ENCODE measurements at places on chromosomes 7 and 10.

GRCh38 chr7:140526214-140526613, 46.9 kb upstream of the MKRN1 start:
- DNase-seq: no peak

GRCh38 chr10:43573250-43574000, 991 bp downstream of the ZNF239 start:
- DNase-seq: no peak

- DNase-seq: no peak
These were observed 158.6 kb upstream of the MAGI2 start for GRCh38 chr7:79612022-79612421.

- DNase-seq: no peak
These were observed 290.0 kb downstream of the WDR37 start for GRCh38 chr10:1346201-1346600.

DNA sequence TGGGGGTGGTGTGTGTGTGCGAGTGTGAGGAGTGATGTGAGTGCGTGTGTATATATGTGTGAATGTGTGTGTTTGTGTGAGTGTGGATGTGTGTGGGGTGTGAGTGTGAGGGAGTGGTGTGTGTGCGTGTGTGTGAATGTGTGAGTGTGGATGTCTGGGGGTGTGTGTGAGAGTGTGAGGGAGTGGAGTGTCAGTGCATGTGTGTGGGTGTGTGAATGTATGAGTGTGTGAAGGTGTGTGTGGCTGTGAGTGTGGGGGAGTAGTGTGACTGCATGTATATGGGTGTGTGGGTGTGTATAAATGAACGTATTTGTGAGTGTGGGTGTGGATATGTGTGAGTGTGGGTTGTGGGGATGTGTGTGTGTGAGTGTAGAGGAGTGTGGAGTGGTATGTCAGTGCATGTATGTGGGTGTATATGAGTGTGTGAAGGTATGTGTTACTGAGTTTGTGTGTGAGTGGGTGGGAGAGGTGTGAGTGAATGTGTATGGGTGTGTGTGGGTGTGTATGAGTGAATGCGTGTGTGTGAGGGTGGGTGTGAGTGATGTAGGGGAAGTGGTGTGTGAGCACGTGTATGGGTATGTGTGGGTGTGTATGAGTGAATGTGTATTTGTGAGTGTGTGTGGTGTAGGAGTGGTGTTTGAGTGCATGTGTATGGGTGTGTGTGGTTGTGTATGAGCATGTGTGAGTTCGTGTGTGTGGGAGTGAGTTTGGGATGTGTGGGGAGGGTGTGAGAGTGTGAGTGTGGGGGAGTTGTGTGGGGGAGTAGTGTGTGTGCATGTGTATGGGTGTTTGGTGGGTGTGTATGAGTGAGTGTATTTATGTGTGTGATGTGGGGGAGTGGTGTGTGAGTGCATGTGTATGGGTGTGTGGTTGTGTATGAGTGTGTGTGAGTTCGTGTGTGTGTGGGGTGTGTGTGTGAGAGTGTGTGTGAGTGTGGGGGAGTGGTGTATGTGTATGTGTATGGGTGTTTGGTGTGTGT, 28.5 kb upstream of the NUB1 start:
- no peak for DNase-seq

DNA sequence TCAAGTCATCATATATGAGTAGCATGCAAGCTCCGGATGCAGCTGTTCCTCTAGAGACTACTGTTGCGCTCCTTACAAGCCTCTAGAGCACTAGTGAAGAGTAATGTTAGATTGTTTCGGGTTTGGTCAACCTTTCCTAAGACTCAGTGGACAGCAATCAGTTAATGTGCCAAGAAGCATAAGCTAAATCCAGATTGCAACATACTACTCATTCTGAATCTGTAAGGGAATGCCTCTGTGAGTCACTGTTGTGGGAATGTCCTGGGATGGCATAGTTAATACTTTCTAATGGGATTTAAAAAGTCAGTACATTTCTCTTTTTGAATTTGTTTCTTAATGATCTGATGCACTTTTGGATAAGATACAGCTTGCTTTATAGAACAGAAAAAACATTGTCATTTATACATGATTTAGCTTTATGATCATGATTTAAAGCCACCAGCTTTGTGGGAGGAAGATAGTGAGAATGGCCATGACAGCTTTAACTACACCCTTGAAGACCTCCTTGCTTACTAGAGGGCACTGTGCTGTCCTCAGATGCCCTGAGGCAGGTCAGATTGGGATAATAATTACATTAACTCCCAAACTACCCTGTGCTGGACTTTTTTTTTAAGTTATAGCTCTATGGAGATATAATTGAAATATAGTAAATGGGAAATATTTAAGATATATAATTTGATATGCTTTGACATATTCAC, 138.4 kb downstream of the SDK1 start:
- no peak for DNase-seq

DNA sequence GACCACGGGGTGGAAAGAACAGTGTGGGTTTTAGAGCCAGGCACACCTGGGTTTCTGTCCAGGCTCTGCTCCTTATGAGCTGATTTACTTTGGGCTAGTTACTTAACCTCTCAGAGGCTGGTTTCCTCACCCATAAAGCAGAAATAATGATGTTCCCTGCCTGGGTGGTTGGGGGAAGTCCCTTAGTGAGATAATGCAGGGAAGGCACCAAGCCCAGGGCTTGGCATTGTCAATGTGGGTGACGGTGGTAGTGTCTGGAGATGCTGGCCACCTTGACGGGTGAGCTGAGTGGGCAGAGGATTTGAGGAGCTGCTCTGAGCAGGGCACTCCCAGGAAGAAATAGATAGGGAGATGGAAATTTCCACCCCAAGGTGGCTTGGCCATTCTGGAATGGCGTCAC, 65.2 kb downstream of the SH2D4B start:
- DNase-seq: no peak

DNA sequence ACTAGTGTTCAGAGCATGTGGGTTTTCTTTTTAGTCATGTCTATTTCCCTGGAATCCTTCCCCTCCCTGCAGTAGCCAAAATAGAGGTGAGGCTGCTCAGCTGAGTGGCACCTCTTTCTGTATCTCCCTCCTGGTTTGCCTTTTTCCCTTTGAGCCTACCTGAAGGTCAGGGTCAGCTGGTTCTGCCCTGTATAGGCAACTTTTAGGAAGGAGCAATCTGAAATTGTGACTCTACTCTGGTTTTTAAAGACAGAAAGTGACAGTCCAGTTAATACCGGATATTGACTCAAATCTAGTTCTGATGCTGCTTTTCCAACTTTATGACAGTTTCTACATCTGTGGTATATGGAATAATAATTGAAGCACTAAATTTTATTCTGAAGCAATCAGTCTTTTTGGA, 26.0 kb downstream of the CCM2 start:
- DNase-seq: no peak

- DNase-seq: peak; percentile 69
These were observed 53.9 kb downstream of the SYPL1 start for GRCh38 chr7:106057962-106058927.

- no peak for DNase-seq
These were observed 34.1 kb downstream of the KCNMA1 start for GRCh38 chr10:77603534-77603927.

DNA sequence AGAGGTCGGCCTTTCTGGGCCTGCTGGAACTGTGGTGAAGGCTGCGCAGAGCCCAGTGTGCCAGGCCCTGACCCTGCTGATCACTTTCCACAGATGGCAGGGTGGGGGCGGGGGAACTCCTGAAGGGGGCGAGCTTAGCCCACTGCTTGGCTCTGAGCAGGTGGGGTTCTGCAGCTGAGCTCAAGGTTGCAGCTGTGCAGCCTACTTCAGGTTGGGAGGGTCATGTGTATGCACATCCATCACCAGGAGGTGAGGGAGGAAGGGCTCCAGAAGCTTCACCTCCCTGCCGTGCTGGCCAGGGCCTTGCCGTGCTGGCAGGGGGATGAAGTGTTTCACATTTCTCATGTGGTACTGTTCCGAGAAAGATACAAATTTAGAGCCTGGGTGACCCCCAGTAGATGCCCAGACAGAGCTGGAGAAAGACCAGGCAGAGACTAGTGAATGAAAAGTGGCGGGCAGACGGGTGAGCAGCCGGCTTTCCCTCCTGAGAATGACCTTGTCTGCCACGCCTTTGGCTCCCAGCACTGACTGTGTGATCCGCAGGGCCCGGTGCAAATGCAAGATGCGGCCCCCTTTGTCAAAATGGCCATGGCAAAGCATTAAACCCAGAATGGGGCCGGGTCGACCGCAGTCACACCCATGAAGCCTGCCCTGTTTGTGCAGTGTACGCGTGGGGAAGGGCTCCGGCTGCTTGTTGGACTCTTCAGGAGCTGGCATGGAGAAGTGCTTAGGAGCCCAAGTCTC, 25.2 kb downstream of the FAM241B start:
- DNase-seq: no peak

DNA sequence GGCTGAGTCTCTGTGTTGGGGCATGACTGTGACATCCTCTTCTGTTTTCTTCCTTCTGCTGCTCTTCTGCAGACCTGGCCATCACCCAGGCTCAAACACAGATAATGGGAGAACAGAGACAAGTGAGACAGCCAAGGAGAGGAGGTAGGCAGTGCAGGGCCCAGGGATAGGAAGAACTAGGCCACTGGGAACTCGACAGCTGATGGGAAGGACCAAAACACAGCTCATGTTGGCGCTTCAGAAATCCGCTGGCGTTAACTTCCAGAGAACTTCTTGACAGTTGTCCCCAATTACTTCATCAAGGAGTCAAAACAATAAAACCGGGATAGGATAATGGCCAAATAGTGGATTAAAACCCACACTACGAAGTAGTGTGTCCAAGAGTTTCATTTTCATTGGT, 97.0 kb upstream of the PALS2 start:
- no peak for DNase-seq

DNA sequence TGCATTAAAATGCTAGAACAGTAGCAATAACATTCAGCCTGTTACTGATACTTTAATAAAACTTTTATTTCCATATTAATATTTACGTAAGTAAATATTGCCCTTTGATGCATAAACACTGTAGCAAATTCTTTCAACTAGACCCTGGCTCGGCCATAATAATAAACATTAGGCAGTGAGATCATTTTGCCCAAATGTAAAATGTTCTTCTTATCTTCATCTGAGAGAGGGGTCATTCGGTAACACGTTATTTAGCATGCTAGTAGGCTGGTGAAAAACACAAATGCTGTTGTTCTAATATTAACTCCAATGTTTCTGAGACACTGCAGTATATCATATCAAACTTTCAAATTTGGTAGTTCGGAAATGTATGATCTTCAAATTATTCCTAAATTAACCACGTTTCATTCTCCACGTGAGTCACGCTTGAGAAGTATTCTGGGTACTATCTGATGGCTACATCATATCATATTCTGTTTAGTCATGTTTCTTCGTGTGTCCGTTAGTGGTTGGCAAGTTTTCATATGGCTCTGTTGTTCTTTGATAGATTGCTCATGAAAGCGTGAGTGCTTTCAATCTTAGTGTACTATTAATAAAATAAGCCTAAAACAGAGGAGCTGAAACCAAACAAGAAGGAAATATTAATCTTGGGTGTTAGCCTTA, 145.8 kb downstream of the NSUN6 start:
- DNase-seq: no peak

DNA sequence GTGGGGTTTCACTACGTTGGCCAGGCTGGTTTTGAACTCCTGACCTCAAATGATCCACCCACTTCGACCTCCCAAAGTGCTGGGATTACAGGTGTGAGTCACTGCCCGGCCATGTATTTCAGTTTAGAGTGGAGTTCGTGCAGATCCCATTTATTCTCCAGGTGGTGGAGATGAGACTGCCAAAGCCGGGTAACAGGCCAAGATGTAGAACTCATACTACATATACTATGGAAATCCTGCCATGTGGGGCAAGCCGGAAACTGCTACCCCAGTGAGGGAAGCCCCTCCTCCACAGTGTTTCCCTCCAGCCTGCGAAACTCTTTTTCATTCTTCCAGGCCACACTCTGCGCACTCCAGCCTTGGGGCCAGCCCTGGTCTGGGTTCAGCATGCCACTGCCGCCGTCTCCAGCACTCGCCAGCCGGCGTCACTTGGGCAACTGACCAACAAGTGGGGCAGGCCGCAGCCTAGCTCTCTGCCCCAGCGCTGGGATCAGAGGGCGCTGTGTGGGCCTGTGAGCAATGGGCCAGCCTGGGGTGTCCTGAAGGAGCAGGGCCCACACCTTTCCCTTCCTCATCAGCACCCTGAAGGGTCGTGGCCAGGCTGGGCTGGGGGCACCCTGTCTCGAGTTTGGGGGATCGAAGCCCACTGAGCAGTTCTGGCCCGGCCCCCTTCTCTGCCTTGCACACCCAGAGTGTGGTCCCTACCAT, 122.0 kb downstream of the TRRAP start:
- no peak for DNase-seq

GRCh38 chr7:75969704-75970498, 24.5 kb downstream of the TMEM120A start:
- DNase-seq: no peak

- no peak for DNase-seq
These were observed 1.2 kb upstream of the WNT2 start for GRCh38 chr7:117323851-117324711.

- DNase-seq: no peak
These were observed 38.1 kb upstream of the GRM8 start for GRCh38 chr7:127290801-127291361.

DNA sequence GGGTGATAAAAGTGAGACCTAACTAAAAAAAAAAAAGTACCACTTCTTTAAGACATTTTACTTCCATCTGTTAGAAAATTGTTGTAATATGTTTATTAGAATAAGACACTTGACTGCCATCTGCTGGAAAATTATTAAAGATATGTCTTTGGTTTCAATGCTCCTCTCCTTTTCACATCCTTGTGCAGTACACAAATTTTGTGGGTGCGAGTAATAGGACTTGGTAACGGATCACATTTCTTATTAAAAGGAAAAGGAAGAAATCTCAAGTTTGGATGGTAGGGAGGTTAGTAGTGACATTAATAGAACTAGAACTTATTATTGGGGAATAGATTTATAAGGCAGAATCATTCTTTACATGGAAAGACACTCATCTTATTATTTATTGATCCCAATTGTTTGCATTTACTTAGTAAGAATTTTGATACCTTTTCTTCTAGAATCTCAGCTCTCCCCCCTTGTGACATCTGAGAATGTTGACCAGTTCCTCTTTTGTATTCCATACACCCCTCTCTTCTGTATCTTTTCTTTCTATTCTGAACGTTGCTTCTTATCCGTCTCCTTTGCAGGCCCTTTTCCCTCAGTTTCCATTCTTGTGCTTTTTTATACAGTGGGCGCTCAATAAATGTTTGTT, 43.0 kb upstream of the RPA3 start:
- DNase-seq: no peak

GRCh38 chr10:96470116-96470743, 43.5 kb downstream of the TLL2 start:
- DNase-seq: no peak

GRCh38 chr7:128253701-128254100, 12.6 kb downstream of the LEP start:
- DNase-seq: no peak

- DNase-seq: no peak
These were observed 76.9 kb downstream of the FAM171A1 start for GRCh38 chr10:15293862-15294842.

- no peak for DNase-seq
These were observed 82.9 kb downstream of the AUTS2 start for GRCh38 chr7:69681181-69681580.
